ENCODE measurements at places on chromosomes 13 and 19.

- peak; percentile 96 for DNase-seq
These were observed 55.5 kb downstream of the CYSLTR2 start for GRCh38 chr13:48709213-48709612.

DNA sequence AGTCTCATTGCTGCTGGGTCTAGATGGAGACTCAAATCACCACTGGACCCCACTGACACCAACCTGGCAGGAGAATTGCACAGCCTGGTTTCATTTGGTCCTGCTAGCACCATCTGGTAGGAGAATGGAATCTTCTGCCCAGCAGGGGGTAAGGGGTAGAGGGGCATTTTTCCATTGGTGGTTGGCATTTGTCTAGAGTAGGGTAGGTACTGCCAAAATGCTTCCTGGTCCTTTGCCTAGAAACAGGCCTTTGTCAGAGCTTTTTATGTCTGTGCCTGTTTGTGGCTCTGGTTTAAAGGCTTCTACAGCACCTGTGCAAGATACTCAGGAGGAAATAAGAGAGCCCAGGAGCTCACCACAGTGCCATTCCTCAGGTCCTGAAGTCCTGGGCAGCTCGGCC lies 121.3 kb downstream of the KCTD12 start:
- no peak for DNase-seq

GRCh38 chr19:54343868-54344267 lies 4.9 kb upstream of the LILRA4 start:
- DNase-seq: no peak

DNA sequence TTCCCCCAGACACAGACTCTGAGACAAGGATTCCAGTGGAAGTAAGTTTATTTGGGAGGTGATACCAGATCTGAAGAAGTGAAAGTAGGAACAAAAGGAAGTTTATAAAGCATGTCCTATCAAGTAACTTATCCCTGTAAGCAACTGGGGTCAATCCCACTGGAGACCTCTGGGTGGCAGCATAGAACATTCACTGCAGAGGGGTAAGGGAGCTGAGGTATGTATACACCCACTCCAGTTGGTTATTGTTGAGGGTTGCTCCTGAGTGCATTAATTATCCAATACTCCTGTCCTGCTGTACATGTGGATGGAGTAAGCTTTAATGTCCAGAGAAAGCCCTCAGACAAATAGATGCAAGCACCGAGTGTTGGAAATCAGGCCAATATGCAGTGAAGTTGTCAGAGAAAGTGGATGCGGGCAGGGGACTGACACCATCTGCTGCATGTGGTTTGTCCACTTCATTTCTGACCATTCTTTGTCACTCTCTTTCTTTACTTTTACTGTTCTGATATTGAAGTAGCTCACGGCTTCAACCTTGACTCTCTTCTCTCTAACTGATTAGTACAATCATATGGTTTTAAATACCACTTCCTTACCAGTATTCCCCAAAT lies 46.7 kb downstream of the NOTCH3 start:
- DNase-seq: peak; percentile 42

DNA sequence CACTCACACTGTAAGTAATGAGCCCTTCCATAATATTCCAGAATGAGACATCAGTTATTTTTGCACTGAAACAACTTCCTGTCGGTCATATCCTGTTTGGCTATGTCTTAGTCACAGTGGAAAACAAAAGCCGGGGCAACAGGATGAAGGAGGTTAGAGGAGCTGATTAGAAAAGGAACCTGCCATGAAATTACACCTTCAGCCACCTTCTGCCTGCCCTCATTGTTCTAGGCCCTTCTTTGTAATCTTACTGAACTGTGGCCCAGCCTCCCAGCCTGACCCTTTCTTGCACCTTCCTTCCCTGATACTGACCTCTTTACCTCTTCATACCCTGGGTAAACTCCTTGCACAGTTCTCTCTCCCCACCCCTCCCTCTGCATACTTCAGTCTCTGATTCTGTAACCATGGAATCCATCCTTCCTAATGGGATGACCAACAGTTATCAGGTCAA lies 67.3 kb downstream of the DOCK9 start:
- DNase-seq: peak; percentile 69

DNA sequence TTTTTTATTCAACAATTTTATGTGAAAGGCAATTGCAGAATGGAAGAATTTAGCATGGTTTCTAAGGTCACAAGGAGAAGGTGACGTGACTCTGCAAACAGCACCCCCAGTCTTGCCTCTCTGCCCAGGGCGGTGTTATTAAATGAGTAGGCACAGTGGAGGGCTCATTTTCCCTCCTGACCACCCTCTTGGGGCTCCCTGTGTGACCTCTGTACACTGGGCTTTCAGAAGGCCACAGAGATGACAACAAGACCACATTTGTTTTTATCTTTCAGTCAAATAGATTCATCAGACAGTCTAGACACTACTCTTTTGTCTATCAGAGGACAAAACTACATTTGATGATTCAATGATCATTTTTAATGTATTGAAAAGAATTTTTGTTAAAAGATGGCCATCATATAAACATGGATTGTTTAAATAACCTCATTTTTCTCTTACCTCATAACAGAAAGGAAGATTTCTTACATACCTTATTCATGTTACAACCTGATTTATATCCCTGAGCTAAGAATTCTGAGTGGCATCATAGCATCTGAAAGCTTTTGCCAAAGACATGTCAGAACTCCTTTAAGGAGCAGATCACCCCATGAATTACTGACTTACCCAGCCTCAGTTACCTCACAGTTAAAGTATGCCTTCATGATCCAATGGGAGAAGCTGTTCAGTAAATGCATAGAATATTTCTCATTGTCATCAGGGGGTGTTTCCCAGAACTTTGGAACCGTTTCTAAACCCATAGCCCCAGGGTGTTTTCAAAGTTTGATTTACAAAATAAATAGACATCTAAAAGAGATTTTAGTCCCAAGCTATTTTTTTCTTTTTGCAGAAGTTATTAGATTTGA lies 184.0 kb upstream of the RFC3 start:
- DNase-seq: peak; percentile 99

Data from foreskin keratinocyte (primary cell).